ENCODE measurements at places on chromosomes 4 and X.

DNA sequence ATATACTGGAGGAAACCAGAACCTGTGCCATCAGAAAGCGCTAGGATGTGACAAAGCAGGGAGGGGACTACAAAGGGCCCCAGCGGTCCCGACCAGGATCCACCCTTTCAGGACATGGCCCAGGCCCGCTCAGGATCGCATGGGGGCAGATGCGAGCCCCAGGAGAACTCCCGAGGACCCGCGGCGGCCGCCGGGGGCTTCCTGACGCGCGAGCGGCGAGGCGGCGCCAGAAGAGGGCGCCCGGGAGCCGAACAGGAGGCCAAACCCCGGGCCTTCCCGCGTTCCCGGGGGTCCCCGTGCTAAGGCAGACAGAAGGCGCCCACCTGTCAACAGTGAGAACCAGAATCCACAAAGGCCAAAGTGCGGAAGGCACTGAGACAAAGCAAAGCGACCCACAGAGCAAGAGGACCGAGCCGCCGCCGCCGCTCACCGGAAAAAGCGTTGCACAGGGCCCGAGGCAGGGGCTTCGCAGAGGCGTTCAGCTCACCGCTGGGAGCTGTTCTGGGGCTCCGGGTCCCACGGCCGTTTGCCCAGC lies 7.3 kb upstream of the OPN1LW start:
- DNase-seq, result peak; percentile 65

DNA sequence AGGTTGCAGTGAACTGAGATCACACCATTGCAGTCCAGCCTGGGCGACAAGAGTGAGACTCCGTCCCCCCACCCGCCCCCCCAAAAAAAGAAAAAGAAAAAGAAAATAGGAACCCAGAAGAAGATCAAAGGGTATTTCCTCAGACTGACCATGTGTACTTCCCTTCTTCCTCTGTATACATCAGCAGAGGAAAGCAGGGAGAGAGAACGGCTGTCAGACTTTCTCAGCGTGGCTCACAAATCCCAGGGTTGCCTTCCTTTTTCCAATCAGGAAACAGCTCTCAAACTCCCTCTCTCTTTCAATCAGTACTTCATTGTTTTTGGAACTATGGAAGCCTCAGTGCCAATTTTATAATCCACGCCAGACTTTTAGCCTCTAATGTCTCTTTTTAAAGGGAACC lies 59.1 kb downstream of the CHRNA9 start:
- no peak for DNase-seq

DNA sequence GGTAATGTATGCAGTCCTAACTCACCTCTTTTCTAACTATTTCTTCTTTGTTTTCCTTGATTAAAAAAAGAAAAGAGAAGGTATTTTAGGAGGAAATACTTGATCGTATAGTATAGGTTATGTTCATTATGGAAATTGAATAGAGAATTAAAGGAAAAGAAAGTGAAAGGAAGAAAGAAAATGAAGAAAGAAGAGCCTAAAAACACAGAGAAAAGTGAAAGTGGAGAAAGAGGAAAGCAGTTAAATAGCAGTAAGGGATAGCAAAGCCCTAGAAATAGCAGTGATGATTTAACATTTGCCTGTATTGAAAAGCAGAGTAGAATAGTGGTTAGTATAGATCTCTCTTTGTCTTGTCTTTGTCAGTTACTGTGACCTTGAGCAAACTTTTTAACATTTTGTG lies 37.0 kb downstream of the MRPL1 start:
- no peak for DNase-seq

DNA sequence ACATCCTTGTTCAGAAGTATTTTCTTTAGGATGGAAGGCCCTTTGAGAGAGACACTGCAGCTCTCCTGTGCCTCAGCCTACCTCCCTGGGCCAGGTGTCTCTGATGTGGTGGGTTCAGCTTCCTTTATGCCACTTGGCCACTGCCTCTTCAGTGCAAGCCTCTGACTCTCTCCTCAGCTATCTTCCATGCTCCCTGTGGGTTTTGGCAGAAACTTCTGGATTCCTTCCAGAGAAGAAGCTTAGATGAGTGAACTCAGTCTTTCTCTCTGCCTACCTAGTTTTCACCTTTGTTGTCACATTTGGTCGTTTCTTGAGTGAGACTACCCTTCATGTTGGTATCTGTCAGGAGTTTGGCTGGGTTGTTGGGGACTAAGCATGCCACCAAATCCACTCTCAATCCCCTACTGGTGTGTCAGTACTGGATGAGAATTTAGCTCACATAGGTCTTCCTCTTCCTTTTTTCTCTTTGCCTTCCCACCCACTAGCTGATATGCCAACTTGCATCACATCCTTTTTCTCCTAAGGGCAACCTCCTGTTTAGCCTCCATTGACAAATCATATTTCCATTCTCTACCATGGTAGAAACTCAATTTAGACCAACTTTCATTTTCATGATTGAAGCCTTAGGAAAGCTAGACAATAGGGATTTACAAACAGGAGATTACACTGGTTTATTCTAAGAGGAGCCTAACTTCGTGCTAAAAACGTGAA lies 32.0 kb downstream of the IL15 start:
- DNase-seq, result no peak

DNA sequence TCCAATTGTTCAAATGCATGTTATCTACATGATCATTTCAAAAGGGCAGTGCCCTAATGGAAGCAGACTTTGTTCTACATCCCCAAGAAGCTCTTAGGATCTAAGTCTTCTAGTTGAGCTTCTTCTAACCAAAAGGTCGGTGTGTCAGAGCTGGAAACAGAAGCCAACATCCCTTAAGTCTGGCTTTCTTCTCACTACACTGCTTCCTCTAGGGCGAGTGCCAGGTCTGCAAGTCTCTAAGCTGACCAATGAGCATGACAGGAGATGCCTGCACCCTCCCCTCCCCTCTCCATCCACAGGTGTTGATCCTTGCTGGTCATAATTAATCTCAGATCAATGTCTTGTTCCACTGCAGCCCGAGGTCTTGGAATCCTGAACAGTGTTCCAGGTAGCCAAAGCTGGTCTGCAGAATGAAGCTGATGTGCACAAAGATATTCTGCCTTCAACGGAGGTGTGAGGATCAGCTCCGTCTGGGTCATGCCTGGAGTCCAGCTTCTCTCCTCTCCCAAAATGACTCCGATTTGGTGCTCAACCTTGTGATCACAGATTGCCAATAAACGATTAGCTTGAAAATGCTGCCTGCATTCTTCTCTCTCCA lies 44.1 kb downstream of the WDR1 start:
- DNase-seq, result no peak

- no peak for DNase-seq
Measured at GRCh38 chrX:100698551-100698950, 33.4 kb downstream of the SYTL4 start.

DNA sequence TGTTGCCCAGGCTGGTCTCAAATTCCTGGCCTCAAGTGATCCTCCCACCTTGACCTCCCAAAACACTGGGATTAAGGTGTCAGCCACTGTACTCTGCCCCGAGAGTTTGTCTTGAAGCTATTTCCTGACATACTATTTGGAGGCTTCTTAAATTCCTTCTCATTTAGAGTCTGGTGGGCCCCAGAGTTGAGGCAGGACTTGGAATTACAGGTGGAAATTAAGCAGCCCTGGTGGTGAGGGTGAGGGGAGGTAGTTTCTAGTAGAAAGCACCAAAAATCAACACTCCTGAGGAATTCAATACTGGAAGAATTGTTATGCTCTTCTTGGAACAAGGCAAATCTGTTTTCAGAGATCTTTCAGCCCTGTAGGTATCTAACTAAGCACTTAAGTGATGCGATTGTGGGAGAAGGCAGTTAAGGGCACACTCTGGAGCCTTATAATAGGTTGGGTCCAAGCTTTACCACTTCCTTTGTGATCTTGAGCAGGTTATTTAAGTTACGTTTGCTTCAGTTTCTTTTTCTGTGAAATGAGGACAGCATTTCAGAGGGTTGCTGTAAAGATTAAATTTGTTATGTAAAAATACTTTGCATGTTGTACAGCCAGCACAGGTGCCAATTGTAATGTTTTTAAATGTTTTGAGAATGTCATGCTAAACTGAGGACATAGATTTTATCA lies 200.7 kb downstream of the SOWAHB start:
- no peak for DNase-seq

GRCh38 chrX:56569378-56570057 lies 6.1 kb downstream of the UBQLN2 start:
- peak; percentile 4 for DNase-seq

DNA sequence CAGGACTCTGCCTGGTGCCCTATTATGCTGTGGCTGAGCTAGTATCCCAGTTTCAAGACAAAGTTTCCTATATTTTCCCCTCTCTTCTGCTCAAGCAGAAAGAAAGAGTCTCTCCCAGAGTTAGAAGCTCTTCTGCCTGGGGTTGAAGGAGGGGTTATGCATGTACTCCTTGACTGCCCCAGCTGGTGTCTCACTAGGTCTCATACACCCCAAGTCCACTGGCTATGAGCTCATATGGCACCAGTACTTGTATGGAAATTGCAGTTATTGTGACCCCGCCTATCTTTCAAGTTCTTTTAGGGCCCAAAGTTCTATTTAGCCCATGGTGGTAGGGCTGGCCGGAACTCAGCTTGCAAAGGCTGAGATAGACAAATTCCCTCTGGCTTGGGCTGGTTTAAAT lies 131.8 kb downstream of the NBDY start:
- DNase-seq, result no peak

- DNase-seq, result no peak
Measured at GRCh38 chrX:16920075-16920474, 26.4 kb upstream of the REPS2 start.

DNA sequence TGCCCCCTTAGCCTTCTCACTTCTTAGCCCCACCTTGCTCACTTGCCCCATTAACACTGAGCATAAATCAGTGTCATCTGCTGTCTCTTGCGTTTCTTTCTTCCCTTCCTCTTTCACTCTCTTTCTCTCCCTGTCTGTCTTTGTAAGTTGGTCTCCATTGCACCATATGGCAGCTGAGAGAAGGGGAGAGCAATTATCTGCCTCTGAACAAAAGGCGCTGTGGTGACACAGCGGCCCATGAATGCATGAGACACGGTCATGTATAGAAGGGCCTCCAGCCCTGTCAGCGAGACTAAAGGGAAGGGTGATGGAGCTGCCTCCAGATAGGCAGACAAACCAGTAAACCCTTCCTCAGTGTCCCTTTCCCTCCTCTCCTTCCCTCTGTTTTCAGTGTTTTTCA lies 88.8 kb upstream of the PCDH18 start:
- DNase-seq, result no peak

- no peak for DNase-seq
Measured at GRCh38 chrX:85836868-85837267, 210.5 kb downstream of the CHM start.

DNA sequence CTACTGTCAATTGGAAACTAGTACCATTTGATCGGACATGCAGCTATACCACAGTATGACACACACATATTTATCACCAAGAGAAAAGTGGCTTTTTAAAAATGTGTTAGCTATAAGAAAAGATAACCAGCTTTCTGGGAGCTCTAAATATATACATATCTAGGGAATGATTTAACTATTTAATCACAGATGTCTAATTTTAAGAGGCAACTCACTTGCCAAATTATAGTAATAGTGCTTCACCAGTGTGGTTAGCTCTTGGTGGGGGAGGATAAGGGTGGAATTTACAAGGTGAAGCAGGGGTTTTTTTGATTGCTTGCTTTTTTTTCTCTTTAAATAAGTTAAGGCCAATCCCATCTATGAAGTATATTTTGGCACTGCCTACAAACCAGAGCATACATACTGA lies 547.7 kb upstream of the DIPK2B start:
- DNase-seq, result no peak

DNA sequence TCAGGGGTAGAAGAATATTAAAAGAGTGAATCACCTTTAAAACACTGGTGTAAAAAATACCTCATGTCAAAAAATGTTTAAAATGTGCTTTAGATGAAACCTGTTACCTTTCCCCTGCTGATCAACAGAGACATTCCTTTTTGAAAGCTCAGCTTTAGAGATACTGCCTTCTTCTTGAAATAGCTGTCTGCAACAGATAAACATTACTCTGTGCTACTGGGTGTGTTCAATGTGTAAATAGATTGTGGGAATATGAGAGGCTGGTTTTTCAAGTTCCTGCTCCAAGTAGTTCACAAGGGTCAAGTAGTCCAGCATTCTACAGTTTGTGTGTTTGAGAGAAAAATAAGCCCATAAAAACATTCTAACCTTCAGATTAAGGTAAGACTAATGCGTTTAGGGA lies at the start of gene SYTL5:
Gene SYTL5, plus strand, starts transcription at position 263 of the 400 bp plus-strand sequence. CDS start 27,337 bp downstream, outside the sequence.
- DNase-seq, result no peak

DNA sequence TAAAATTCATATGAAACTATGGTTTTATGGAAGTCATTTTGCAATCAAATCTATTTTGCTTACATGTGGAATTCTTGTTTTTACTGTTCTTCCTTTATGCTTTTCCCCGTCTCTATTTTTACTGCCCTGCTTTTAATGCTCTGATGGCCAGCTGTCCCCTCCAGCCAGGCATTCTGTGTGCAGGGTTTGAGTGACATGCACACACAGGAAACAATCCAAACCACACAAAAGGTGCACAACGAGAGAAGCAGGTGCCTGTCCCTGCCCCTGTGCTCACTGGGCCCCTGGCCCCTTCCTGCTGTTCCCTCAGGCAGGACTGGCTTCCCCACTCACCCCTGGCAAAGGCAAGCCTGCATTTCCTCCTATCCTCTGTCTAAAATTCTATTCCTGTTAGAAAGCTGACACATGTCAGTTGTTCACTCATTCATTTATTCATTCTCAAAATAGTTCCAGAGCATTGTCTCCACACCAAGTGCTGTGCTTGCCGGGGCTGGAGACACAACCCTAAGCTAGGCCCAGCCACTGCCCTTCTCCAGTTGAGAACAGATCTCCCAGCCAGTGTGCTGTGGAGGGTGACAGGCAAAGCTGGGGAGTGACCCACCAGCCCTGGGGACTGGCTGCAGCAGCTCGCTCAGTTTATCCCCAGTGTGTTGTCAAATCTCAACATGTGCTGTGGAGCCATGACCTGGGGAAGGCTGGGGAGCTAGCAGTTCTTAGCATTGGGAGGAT lies 346.3 kb downstream of the FBXW7 start:
- no peak for DNase-seq

- no peak for DNase-seq
Measured at GRCh38 chrX:80290834-80291233, 129.4 kb upstream of the TENT5D start.

DNA sequence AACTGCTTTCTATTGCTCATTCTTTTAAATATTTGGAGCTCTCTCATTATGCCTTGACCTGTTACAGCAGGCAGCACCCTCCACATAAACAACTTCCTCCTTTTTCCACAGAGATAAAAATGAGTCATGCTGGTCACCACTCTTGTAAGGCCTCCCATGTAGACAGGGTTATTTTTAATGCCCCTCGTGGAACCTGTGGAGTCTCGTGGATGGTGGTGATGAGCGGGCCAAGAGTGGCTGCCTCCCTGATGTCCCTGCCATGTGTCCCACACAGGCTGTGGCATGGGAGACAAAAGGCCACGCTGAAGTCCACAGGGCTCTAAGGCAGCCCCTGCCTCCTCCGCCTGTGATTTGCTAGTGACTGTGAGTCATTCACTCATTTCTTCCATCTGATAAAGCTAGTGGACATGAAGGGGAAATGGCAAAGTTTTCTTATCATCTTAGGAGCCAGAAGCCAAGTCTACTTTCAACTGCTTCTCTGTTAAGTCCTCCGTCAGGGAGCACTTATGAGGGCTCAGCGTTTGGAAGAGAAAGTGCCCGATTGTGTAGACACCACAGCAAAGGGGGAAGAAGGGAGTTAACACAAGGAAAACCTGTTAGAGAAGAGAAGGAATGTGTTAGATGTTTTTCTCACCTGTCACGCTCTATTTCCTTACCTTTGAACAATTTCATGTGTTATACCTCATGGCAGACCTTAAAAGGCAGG lies 121.6 kb upstream of the FAT1 start:
- no peak for DNase-seq

- no peak for DNase-seq
Measured at GRCh38 chr4:10079256-10079655, 37.3 kb downstream of the WDR1 start.

All from activated CD4-positive, alpha-beta T cell treated with anti-CD3 and anti-CD28 coated beads, Interleukin-2, amount 50 U/mL, for 48 hours (primary cell).